ENCODE measurements at places on chromosomes 3 and 15.

GRCh38 chr15:64806509-64806908, 18.9 kb downstream of the PIF1 start:
- DNase-seq, result no peak

GRCh38 chr3:9361691-9362388, 1.0 kb upstream of the THUMPD3 start:
- no peak for DNase-seq

DNA sequence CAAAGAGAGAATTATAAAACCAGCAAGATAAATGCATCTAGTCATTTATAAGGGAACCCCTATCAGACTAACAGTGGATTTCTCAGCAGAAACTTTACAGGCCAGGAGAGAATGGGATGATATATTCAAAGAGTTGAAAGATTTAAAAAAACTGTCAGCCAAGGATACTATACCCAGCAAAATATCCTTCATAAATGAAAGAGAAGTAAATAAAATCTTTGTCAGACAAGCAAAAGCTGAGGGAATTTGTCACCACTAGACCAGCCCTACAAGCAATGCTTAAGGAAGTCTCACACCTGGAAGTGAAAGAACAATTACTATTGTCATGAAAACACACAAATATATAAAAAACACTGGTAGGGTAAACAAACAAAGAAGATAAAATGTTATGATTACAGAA, 113.4 kb upstream of the FAM3D start:
- no peak for DNase-seq

- no peak for DNase-seq
Measured at GRCh38 chr15:34122771-34123183, 20.9 kb downstream of the PGBD4 start.

DNA sequence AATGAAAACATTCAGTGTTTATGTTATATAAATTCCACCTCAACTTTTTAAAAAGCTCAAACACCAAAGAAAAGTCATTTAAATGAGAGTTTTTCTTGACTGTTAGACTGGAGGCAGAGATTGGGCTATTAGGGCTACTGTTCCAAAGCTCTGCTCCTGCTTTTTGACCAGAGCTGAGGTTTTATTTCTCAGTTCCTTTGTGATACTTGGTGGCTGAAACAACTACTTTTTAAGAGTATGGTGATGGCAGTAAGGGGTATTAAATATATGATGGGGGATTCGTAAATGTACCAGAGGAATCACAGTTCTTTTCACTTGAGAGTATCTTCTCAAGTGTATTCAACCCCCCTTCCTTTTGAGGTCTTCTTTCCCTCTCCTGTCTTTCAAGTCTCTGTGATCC, 186.1 kb upstream of the CGNL1 start:
- DNase-seq, result no peak

- DNase-seq, result no peak
Measured at GRCh38 chr3:36957063-36957462, 12.2 kb upstream of the TRANK1 start.

DNA sequence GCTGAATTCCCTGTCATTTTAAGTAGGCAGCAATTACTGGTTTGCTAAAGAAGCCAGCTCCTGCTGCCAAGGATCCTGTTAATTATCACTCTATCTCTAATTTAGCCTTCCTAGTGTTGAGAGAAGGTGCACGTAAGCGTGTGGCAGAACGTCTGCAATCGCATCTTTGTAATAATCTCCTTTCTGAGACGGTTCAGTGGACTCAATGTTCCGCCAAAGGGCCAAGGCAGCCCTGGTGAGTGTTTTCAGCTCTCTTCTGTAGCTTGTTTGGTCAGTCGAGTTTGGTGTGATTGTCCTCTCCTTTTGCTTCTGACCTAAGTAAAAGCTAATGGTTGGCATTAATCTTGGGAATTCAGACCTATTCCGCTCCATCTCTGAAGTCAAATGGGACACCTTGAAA, 24.2 kb downstream of the MITF start:
- DNase-seq, result no peak

DNA sequence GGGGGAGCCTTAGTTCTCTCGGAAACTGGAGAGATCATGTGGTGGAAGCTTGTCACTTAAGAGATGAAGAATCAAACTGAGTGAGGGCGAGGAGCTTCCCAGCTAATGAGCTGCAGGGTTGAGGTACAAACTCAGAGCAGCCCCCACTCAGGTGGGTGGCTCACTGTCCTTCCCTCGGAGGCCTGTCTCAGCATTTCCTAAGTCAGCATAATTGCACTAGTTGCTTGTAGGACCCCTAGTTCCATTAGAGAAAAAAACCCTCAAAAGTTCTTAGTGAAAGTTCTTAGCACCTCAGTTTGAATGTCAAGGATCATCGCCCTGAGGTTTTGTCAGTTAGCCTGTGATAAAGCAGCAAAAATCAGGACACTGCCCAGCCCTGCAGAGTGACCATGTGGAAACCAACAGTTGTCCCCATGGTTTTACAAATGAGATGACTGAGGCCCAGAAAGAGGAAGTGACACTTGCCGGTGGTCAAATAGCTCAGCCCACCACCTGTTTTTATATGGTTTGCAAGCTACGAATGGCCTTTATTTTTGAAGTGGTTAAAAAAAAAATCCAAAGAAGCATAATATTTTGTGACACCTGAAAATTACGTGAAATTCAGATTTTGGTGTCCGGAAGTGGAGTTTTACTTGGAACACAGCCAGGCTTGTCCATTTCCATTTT, 11.9 kb downstream of the SMAD6 start:
- DNase-seq, result no peak

- DNase-seq, result no peak
Measured at GRCh38 chr3:152196782-152197181, 71.9 kb upstream of the MBNL1 start.

- DNase-seq, result no peak
Measured at GRCh38 chr3:43223670-43224364, 62.5 kb upstream of the SNRK start.

DNA sequence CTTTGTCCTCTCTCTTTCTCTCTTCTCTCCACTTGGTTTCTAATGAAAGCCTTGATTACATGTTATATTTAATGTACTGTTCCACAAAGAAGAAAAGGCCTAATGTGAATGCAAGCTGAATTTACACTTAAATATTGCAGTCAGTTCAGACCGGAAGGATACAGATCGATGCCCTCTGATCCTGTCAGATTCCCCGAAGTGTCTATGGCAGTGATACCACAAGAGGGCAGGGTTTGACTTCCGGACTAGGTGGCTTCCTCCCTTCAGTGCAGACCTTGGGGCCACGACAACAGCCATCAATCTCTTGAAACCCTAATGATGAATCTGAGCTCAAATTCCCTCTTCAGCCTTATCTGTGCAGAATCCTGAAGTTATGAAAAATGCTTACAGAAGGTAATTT, 29.5 kb downstream of the AGTR1 start:
- no peak for DNase-seq

GRCh38 chr3:183301937-183302580, 49.0 kb downstream of the B3GNT5 start:
- peak; percentile 72 for DNase-seq

DNA sequence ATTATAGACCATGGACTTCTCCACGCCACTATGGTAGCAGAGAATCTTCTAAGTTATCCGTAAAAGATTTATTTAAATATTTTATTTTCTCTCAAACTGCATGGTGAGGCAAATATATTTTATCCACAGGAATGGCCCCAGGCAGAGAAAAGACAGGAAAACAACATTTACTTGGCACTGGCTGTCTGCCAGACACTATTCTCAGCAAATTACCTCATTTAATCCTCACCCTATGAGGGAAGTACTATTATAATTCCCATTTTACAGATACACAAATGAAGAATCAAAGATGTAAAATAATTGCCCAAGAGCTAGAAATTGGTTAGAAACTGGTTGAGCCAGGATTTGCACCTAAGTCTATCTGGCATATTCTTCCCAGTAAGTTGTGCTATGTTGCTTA, 361.4 kb upstream of the IL12A start:
- no peak for DNase-seq

- no peak for DNase-seq
Measured at GRCh38 chr3:146747928-146748327, 142.8 kb upstream of the PLSCR5 start.

DNA sequence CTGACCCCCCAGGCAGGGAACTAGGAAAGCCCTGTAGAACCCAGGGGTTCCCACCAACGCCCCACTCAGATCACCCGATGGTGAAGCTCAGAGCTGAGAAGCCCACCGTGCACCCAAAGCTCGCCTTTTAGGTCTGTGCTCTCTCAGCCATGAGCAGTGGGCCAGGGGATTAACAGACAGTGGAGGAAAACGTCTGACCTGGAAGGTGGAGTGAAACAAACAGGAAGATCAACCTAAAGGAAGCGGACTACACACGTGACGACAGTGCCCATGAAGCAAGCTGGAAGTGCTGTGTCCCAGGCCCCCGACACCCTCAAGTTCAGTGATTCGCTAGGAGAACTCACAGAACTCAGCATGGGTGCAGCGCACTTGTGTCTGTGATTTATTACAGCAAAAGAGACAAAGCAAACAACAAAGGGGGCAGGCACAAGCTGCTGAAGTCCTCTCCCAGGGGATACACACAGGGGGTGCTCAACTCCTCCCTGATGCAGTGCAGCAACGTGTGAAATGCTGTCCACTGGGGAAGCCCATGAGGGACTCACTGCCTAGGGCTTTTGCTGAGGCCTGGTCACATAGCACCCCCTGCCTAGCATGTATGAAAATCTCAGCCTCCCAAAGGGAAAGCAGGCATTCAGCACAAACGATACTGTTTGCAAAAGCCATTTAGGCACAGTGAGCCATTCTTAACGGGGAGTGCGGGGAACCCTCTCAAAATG, 43.5 kb downstream of the CFAP92 start:
- no peak for DNase-seq

- no peak for DNase-seq
Measured at GRCh38 chr15:28099555-28100140, 533 bp upstream of the OCA2 start.

All from prostate gland (tissue), 2 donors.